Stomach (tissue), 19 donors: ENCODE measurements at places on chromosomes 2 and 18. TPM values are rescaled to one million over a fixed set of nuclear protein-coding genes. Genes with fewer than 3 reads are reported as not detected.

DNA sequence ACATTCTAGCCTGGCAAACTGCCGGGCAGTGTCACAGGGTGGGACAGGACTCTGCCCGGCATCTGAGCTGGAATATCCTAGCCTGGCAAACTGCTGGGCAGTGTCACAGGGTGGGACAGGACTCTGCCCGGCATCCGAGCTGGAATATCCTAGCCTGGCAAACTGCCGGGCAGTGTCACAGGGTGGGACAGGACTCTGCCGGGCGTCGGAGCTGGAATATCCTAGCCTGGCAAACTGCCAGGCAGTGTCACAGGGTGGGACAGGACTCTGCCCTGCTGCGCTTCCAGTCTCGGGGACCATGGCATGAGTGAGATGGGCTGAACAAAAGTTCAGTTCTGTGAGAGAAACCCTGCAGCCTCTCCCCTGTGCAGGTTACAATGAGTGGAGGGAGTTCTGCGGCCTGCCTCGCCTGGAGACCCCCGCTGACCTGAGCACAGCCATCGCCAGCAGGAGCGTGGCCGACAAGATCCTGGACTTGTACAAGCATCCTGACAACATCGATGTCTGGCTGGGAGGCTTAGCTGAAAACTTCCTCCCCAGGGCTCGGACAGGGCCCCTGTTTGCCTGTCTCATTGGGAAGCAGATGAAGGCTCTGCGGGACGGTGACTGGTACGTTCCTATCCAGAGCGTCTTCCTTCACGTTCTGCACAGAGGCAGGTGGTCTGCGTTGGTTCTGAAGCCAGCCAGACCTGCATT, 80.3 kb downstream of the TPO start:
- peak; percentile 21 for DNase-seq

Gene DSG2
- total RNA-seq = 42.0 TPM

Gene GAL3ST2
- not detected for total RNA-seq

Gene GCG
- total RNA-seq = not detected

Gene TEKT4
- total RNA-seq = not detected

- DNase-seq = no peak
Measured at GRCh38 chr2:207944979-207945600, 80.2 kb downstream of the PLEKHM3 start.

- DNase-seq = peak; percentile 24
Measured at GRCh38 chr2:240289701-240290431, 145.6 kb upstream of the GPC1 start.

- no peak for DNase-seq
Measured at GRCh38 chr2:214489702-214490101, 78.8 kb downstream of the VWC2L start.

- DNase-seq = no peak
Measured at GRCh38 chr2:74689671-74690070, 35.6 kb downstream of the SEMA4F start.

- no peak for DNase-seq
Measured at GRCh38 chr2:181887045-181887444, 4.5 kb upstream of the ITPRID2 start.
